ENCODE measurements at places on chromosomes 4 and X.

DNA sequence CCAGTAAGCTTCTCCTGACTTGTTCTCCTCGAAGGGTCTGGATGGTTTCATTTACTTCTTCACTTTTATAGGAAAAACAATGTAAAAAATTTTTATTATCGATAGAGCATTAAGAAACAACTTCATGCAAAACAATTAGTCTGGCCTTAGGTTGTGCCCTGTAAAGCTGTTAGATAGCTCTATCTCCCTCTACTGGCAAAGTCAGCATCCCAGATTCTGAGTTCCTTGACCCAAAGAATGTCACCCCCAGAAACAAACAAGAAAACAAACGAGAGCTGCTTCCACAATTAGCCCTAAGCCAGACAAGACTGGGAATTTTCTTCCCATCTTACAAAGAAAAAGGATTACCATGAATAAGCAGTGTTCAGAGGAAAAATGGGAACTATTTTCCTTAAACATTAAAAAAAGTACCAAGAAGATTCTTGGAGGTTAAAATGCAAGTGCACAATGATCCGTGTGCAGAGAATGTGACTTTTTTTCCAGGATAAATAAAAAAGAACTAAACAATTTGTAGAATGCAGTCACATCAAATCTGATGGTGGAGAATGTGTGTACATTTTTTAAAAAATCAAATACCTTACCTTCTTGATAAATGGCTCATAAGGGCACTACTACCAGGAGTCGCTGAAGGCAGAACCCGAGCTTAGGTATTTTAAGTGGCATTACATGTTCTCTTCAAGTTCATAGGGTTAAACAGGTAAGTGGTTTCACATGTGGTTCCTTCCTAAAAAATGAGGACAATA, 293.2 kb downstream of the FBXO8 start:
- peak; percentile 21 for DNase-seq

DNA sequence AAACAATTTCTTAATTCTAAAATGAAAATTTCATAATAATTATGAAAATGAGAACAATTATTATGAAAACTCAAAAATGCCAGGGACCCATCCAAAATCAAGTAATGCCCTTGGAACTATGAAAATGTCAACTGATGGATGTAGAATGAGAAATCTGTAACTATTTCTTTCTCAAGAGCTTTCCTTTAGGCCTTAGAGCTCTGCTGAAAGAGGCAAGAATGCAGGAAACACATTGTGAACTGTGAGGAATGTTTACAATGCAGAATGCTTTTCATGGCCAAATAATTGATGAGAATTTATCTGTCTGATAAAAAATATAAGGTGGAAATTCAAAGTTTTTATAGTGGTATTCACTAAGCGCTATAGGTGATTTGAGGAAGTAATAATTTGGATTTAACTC, 207.1 kb upstream of the PCDH18 start:
- DNase-seq: no peak

DNA sequence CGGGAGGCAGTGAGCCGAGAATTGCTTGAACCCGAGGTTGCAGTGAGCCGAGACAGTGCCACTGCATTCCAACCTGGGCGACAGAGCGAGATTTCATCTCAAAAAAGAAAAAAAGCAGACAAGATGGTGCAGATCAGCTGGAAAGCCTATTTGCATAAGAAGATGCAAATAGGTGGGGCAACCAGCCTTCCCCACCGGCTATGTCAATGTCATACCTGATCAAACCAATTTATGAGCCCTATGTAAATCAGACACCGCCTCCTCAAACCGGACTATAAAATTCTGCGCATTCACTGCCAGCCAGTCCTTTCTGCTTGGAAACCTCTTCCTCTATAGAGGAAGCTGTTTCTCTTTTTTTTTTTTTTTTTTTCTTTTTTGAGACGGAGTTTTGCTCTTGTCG, 64.5 kb upstream of the CHRNA9 start:
- no peak for DNase-seq

DNA sequence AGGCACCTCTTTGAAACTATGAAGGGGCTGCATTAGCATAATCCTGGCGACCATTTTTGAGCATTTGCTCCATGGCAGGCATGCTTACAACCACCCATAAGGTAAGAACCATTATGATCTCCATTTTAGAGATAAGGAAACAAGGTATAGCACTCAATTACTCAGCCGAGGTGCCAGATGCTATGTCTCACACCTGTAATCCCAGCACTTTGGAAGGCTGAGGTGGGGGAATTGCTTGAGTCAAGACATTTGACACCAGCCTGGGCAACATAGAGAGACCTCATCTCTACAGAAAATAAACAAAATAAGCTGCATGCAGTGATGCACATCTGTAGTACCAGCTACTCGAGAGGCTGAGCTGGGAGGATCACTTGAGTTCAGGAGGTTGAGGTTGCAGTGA, 43.6 kb downstream of the TIGD4 start:
- DNase-seq: no peak

DNA sequence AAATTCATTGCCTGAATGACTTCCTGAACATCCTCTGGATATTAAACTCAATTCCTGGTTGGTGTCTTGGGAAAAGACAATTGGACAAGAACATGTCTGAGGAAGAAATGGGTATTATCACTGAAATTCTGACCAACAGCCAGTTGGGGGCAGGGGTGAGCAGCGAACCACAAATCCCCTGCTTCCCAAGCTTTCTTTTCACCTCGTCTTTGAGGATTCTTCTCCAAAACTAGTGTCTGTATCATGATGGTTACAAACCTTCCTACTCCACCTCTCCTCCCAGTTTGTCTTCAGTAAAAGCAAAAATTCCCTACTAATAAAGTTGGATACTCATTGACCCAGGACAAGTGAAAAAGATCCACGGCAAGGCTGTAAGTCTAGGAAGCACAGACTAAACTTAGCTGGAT, 48.3 kb upstream of the WDR1 start:
- peak; percentile 48 for DNase-seq

DNA sequence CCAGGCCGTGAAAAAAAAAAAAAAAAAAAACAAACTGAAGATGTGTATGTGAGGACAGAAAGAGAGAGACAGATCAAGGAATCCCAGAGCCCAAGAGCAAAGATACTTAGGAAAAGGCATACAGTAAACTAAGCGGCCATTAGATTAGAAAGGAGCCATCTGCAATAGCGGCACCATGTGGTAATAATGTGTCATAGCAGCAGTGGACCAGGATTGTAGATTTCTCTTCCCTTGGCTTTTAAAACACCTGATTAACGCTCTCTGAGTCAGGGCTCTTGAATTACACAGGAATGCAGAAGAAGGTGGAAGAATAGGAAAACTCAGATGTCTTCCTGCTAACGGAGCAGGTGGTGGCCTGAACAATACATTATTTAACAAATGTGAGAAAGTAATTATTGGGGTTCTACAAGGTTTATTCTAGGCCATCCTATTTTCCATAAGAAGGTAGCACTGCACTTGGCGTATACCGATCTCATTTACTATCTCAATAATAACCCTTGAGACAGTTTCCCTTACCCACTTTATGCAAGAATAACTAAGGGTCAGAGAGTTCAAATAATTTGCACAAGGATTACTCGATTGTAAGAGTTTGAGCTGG, 182.7 kb downstream of the KCNIP4 start:
- DNase-seq: peak; percentile 81

GRCh38 chrX:28850955-28851354, 263.7 kb downstream of the IL1RAPL1 start:
- no peak for DNase-seq

- DNase-seq: no peak
These were observed 296.1 kb upstream of the UGT8 start for GRCh38 chr4:114302472-114302871.

DNA sequence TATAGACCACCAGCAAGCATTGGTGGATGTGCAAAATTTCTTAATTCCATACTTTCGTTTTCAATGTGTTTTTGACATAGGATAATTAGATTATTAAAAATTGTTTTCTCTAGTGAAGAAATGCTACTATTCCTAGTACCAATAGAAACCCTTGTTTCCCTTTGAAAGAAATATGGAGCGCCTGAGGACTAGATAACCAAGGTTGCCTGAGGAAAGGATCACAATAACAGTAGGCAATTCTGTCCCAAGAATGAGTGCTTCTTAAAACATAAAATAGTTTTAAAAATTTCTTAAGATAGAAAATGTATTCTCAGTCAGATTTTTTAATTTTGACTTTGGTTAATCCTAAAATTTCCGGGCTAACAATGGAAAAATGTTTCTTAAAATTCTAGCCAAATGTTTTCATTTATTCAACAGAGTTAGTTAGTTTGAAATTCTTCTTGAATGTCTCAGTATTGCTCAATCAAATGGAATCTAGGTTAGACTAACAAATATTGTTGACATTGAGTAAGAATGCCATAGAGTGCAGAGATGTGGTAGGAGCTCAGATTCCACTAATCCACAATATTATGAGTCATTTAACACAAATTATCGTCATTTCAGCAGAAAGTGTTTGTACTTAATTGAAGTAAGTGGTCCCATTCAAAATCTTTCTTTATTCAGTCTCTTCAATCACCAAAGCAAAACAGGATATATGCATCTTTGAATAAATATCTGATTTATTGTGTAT, 666.0 kb downstream of the GRID2 start:
- peak; percentile 61 for DNase-seq

GRCh38 chrX:130083656-130084382, 26.5 kb downstream of the ELF4 start:
- no peak for DNase-seq

DNA sequence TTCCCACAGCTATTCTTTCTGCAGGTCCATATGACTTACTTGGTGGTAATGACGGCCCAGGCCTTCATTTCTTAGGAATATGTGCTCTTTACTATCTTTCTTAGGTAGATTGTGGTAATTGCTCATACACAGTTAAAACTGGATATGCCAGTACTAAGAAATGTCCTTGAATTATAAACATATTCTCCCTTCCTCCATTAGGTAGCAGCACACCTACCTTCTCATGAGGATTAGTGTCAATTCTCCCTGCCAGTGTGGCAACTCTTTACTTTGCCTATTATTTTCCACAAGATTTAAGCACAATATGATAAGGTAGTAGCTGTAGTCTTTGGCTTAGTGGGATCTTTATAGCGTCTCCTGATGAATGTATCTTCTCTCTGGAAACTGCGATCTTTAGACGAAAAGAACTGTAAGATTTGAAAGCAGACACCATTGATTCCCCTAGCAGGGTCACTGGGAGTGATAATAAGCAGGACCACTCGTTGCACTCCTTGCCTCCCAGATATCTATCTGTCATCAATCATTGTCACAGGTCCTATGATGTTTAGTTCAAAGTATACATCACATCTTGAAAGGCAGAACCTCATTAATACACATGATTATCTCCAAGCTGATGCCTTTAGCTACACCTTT, 1240.7 kb downstream of the C4orf33 start:
- DNase-seq: peak; percentile 32

- DNase-seq: no peak
These were observed 105.5 kb downstream of the HDAC8 start for GRCh38 chrX:72467135-72467534.

DNA sequence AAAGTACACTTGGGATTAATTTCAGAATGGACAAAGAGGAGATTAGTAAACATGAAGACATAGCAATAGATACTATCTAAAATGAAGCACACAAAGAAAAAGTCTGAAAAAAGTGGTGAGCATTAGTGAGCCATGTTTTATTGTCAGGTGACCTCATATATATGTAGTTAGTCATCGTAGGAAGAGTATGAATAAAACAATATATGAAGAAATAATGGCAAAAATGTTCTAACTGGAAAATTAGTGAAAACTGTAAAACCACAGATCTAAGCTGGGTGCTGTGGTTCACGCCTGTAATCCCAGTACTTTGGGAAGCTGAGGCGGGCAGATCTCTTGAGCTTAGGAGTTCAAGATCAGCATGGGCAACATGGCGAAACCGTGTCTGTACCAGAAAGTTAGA, 67.9 kb downstream of the RBPJ start:
- no peak for DNase-seq

DNA sequence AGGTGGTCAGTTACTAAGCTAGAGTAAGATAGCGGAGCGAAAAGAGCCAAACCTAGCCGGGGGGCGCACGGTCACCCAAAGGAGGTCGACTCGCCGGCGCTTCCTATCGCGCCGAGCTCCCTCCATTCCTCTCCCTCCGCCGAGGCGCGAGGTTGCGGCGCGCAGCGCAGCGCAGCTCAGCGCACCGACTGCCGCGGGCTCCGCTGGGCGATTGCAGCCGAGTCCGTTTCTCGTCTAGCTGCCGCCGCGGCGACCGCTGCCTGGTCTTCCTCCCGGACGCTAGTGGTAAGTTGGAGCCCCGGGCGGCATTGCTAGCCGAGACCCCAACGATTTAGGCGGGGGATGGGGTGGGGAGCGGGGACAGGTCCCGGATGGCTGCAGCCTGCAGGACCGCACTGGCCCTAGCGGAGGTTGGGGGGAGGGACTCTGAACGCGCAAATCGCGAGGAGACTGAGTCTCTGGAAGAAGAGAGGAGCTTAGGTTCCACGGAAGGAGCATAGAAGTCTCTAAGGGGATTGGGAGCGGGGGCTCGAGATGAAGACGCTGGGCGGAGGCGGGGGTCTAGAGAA, 573 bp downstream of the HTR2C start:
- DNase-seq: no peak

GRCh38 chrX:17923546-17923945, 62.4 kb upstream of the RAI2 start:
- no peak for DNase-seq

DNA sequence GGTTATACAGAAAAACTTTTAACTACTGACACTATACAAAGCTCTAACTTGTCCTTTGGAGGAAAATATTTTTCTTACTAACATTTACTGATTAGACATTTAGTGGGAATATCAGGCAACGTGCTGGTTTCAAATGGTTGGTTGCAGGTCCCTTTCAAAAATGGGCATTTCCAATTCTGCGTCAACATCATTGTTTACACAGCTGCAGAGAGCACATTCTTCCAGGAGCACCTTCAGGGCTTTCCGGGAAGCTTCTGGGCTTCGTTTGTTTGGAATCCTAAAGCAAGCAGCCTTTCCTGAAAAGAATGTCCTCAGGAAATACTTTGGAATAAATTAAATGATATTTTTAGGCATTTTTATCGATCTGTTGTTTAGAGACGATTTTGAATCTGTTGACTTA, 289.7 kb downstream of the TRIML1 start:
- DNase-seq: no peak

DNA sequence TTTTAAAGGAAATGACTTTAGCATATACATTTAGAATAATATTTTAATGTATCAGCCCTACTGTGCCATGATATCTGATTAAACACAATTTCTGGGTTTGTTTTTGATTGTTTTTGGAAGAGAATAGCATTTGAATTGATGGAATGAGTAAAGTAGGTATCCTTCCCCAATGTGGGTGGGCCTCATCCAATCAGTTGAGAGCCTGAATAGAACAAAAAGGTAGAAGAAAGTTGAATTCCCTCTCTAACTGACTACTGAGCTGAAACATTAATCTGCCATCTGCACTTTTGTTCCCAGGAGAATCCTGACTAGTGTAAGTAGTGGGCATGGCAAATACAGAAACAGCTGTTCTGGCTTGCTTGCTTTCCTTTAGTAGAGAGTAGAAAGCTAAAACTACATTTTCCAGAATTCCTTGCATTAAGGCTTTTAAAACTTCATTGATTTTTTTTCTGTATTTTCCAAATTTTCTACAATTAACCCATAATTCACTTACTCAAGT, 9.7 kb upstream of the SEC24D start:
- DNase-seq: no peak

DNA sequence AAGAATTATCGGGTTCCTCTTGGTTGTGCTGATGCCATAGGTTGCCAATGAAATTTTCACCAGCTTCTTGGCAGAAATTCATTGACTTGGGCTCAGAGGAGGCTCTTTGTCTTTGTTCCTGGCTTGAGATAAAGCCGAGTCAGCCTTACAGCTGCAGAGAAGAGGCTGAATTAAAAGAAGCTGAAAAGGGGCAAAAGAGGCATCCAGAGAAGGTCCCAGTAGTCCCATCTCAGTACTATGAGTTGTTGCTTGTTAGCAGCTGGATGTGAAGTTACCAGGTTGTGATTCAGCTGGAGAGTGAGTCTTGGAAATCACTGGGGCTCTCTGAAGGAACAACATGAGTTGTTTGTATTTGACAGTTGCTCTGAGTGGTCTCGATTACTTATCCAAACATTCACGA, 59.7 kb downstream of the SMAD1 start:
- DNase-seq: no peak
